ENCODE measurements at places on chromosomes 7 and 10. TPM values are rescaled to one million over a fixed set of nuclear protein-coding genes. Genes with fewer than 3 reads are reported as not detected.

GRCh38 chr7:4682621-4683042, 537 bp downstream of the FOXK1 start:
- no peak for DNase-seq

DNA sequence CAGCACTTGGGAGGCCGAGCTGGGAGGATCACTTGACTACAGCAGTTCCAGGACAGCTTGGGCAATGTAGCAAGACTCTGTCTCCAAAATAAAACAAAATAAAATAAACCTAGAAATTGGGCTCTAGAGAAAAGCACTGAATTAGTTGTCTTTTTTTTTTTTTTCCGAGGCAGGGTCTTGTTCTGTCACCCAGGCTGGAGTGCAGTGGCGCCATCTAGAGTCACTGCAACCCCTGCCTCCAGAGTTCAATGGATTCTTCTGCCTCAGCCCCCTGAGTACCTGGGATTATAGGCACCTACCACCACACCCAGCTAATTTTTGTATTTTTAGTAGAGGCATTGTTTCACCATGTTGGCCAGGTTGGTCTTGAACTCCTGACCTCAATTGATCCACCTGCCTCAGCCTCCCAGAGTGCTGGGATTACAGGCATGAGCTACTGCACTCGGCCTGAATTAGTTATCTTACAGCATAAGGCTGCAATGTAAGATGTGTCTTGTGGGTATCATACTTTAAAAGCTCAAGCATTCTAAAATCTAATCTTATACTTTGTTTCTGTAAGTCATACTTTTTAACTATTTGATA, 12.8 kb downstream of the MEIG1 start:
- DNase-seq: no peak

DNA sequence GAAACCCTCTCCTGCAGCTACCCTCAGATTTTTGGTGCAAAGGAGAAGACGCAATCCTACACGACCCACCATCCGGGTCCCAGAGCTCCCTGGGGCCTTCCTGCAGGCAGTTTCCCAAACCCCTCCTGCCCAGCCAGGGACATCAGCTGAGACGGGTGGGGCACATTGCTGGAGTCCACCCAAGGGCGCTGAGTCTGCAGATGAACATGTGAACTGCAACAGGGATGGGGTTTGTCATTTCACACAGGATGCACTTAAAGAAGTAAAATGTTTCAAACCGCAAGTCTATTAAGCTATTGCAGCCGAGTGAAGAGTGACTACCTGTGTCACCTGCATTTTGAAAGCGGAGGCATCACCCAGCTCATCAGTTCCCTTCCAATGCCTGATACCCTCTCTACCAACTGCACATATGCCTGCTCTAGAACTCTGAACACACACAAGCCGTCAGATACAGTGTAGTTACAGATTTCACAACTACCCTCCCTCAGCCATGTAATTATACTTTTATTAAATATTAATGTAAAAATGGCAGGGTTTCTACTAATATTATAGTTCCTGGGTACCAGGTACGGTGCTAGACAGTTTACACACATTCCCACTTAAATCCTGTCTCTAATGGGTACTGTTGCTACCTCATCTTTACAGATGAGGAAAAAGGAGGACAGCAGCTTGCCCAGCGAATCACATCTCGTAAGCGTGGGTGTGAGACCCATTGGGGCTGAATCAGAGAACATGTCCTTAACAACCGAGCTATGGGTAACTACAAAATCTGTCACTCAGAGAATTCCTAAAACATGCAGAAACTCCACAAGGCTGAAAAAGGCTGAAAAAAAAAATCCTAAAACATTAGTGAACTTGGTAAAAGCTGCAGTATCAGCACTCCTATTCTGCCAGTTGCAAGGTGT, 71.2 kb downstream of the GRB10 start:
- no peak for DNase-seq

DNA sequence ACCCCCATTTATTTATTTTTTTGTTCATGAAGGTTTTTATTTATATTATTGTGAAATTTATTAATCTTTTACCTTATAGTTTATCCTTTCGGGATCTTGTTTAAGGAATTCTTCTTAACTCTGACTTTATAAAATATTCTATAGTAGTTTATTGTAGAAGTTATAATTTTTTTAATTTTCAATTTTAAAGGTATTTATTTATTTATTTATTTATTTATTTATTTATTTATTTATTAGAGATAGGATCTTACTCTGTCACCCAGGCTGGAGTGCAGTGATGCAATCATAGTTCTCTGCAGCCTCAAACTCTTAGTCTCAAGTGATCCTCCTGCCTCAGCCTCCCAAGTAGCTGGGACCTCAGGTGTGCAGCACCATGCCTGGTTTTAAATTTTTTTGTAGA, 56.0 kb downstream of the NRF1 start:
- DNase-seq: no peak

GRCh38 chr10:118002581-118002980, 44.2 kb downstream of the RAB11FIP2 start:
- no peak for DNase-seq

HIPK2 gene
- total RNA-seq: 12.0 TPM

NUTM2E gene
- 0.78 TPM for total RNA-seq
